ENCODE measurements at places on chromosomes 12 and 14. TPM values are rescaled to one million over a fixed set of nuclear protein-coding genes. Genes with fewer than 3 reads are reported as not detected.

- no peak for DNase-seq
These were observed 91.8 kb downstream of the PLXNC1 start for GRCh38 chr12:94240171-94240570.

GRCh38 chr14:104239861-104240301 lies 101.5 kb downstream of the KIF26A start:
- DNase-seq = no peak

- no peak for DNase-seq
These were observed 6.7 kb downstream of the PSEN1 start for GRCh38 chr14:73143003-73143402.

- no peak for DNase-seq
These were observed 55.5 kb downstream of the CALM1 start for GRCh38 chr14:90452366-90452765.

GRCh38 chr12:90102957-90103652 lies 394.5 kb upstream of the ATP2B1 start:
- DNase-seq = peak; percentile 51

GRCh38 chr12:109910254-109910968 lies 10.3 kb downstream of the TCHP start:
- DNase-seq = no peak

- DNase-seq = no peak
These were observed 127.1 kb downstream of the DIO2 start for GRCh38 chr14:80084196-80084595.

DNA sequence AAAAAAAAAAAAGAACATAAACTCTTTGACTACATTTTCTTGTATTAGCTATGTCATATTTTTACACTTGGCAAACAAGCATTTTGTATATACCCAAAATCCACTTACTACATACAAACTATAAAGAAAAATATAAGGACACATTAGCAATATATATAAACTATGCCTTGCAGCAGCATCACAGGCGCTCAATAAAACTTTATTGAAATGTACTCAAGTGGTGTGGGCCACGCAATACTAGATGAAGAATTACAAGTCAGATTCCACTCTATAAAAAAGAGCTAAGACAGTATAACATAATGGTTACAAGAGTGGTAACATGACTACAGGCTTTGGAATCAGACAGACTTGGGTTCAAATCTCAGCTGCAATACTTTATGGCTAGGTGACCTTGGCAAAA lies 3.1 kb upstream of the AP4S1 start:
- no peak for DNase-seq

- DNase-seq = no peak
These were observed 553.7 kb upstream of the LMO3 start for GRCh38 chr12:17159506-17160300.

DNA sequence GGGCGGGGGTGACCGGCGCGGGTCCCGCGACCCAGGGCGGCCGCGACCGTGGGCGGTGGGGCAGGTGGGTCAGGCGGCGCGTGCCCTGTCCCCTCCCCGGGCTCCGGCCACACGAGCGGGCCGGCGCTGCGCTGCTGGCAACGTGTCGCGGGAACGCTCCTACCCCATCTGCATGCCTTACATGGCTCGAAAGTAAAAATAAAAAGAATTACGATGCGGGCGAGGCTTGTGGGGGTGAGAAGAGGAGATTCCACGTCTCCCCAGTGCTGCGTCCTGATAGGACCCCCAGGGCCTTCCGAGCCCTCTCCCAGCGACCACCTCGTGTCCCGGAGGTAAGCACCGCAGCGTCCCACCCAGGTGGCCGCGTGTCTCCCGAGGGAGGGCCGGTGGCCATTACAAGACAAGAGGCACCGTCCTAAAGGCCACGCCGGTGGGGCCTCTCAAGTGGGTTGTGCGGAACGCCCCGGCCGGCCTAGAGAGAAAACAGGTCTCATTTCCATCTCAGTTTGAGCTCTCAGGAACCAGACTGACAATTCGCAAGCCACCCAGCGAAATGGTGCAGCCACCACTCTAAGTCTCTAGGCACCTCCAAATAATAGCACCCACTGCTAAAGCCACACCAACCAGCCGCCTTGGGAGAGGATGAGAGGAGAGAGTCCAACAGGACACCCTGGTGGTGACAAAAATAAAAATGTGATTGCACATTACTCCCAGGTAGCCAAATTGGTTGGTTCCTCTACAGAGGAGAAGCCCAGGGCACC lies 612 bp upstream of the FOXN3 start:
- peak; percentile 56 for DNase-seq

GRCh38 chr12:55044135-55044534 lies 24.4 kb downstream of the NEUROD4 start:
- no peak for DNase-seq

GRCh38 chr12:113903381-113903863 lies 62.7 kb downstream of the RBM19 start:
- DNase-seq = peak; percentile 85

DNA sequence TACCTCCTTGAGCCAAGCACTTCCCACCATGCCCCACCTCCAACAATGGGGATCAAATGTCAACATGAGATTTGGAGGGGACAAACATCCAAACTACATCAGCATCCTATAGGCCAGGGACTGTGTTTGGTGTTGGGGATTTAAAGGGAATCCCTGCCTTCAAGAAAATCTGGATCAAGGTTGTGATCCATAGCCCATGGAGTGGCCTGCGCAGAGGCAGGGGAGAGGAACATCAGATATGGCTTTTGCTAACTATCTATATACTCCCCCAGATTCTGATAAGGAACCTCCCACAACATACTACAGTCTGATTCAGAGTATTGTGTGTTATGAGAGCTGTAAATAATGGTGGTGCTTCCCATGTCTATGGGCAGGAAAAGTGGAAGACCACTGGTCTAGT lies 5.1 kb downstream of the KIF5A start:
- no peak for DNase-seq

DNA sequence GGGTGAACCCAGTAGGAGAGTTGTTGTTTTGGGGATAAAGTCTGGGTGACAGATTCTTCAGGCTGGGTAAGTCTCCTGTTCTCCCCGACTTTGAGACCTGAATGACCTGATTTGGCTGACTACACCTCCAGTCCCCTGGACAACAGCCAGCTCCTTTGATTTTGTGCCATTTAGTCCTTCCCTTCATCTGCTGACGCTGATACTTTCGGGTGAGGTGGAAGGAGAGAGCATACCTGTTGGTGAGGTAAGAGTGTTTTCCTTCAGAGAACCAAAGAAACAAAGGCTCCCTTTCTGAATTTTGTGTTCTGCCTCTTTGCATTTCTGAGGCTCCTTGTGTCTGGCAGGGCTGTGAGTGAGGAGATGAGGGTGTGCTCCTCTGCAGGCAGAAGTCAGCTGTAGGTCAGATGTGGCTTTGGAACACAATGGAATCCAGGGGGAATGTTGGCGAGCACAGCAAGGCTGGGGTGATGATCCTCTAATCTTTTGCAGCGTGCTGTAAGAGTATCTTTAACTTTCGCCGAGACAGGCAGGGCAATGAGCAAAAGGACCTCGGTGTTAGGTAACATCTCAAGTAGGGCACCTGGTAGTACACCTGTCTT lies 12.1 kb downstream of the ETV6 start:
- DNase-seq = no peak

DNA sequence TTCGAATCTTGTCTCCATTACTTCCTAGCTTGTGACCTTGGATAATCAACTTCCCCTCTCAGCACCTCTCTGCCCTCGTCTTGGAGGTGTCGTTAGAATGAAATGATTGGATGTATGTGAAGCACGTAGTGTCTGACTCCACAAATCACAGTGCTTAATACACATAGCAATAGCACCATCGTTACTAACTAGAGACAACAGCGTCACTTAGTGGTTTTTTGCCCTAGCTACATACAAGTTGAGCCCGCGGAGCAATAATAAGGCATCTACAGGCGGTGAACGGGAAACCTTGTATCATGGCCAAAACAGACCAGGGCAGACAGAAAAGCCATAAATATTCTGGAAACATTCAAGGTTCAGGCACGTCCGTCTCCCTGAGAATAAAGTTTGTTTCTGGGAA lies 154.9 kb downstream of the ASCL4 start:
- DNase-seq = peak; percentile 55

GRCh38 chr14:55599250-55599879 lies 19.4 kb downstream of the KTN1 start:
- peak; percentile 80 for DNase-seq

GRCh38 chr12:27772328-27773049 lies 7.5 kb upstream of the KLHL42 start:
- peak; percentile 63 for DNase-seq

DNA sequence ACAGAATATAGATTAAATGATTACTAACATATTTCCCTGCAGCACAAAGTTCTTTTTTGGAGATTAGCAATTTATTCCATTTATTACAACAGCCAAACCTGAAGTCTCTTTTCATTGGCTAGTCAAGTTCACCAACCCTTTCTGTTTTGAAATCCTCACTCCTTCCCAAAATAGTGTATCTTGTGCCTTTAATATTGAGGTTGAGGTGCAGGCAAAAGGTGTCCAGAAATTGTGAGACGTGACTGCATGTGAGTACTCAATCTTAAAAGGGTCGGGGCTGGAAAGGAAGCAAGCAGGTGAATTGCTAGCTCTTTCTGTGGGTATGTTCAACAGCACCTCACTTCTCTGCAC lies 11.1 kb upstream of the FOXN3 start:
- no peak for DNase-seq

GRCh38 chr14:58812050-58812910 lies 174.5 kb downstream of the DACT1 start:
- DNase-seq = no peak

DNA sequence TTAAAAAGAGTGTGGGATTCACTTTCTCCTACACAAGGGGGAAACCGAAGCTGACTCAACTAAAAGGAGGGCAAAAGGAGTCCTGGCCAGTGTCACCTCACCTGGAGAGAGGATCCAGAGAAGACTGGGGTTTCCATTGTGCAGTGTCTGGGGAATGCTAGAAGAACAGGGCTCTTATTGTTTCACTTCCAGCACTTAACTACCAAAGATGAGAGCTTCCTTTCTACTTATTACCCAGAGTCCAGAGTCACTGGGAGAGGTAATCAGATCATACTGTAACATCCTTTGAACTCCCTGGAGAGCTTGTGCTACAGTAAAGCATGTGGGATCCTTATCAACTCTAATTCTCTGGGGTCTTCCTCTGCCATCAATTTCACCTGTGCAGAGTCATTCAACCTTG lies 148.4 kb upstream of the BCL2L14 start:
- no peak for DNase-seq

DNA sequence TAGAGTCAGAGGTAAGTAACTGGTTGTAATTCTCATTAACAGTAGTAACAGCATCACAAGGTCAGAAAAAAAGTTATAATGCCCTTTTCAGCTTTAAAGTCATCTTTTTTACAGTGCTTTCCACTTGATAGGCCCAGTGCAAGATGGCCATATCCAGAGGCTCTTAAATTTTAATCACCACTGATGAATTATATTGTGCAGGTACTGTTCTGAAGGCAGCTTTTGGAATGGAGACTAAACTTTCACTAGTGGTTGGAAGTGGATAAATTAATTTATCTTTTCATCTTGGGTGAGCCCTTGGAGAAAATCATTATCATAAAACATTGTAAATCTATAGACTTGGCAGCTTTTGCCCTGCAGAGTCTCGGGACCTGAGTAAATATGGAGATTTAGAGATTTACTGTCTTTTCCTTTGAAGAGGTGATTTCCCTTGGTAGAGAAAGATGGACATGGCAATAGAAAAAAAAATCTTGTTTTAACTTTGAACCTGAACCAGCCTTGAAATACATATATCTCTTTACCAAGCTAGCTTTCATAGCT lies 969.1 kb upstream of the NOVA1 start:
- DNase-seq = no peak

DNA sequence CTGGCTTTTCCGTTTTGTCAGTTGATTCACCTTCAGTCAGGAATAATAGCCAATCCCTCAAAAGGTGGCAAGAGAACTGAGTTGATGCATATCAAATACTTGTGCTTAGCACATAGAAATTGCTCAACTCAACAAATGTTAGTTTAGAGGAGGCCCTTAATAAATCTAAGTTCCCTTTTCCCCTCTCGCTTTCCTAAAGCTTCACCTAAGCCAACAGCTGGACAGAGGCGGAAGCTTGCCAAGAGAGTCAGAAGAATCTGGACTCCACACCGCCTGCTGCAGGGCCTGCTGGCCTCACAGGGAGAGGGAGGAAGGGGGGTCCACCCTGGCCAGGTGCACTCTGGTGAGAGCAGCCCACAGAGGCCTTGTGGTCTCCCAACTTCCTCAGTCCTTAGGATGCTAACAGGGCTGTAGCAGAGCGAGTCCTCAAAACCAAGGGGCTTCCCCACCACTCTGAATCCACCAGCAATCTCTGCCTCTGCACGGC lies 213.1 kb downstream of the CHST11 start:
- peak; percentile 30 for DNase-seq

DNA sequence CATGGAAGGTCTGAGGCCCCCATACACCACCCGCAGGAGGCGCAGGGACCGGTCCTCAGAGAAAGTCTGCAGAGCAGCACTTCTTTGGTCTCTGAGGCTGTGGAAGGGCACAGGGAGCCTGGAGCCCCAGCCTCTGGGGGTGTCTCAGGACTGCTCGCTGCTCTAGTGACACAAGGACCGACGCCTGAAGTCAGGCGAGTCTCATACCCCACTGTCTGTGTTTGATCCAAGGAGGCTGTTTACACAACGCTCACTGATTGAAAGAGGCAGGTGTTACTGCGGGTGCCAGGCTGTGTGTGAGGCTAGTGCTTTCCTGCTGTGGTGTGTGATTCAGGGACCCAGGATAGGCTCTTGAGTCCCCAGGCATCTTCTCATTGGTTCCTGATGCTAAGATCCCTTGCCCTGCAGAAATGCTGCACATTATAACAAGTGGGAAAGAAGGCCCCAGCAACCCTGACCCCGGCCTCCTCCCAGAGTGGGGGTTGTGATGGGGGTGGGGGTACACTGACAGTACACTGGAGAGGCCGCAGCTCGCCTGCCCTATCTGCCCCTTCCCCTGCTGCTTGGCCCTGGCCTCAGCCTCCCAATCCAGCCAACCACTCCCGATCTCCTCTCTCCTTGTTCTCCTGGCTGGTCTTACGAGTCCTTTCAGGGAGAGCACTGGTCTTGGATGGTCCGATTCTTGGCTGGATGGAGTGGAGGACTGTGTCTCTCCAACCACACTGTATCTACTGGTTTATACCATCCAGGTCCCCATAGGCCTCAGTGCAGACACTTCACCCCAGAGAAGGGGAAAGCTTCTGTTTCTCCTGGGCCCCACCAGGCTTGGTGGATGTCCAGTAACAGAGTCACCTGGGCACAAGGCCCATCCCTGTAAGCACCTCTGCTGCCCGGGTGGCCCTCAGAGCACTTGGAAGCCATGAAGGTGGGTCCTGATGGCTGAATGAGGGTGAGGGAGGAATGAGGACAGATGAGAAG lies 6.6 kb downstream of the CACNA2D4 start:
- no peak for DNase-seq

DNA sequence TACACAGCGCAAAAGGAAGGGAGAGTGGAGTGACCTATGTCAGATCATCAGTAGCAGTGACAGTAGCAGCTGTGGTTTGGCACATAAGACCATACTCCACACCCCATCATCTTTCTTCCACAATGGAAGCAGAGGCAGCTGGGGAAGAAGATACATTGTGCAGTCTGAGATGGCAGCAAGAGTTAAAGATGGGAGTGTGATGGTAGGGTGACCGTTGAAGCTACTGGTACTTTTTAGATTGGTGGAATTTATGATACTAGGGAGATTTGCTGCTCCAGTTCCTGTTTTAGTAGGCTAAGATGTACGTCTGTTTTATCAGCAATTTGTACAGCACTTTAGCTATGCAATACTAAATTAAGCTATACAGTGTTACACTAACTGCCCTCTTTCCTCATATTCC lies 291.0 kb downstream of the FUT8 start:
- no peak for DNase-seq

REC8 gene
- 1.1 TPM for total RNA-seq

TMCC3 gene
- total RNA-seq = 2.1 TPM

DEGS2 gene
- not detected for total RNA-seq

PTPN21 gene
- total RNA-seq = 7.4 TPM

RTN1 gene
- total RNA-seq = not detected

SLC38A1 gene
- total RNA-seq = 6.2 TPM

BCL2L2 gene
- total RNA-seq = 9.5 TPM

All from RPMI7951 (cell line).